ENCODE measurements at places on chromosomes 5 and 9. TPM values are rescaled to one million over a fixed set of nuclear protein-coding genes. Genes with fewer than 3 reads are reported as not detected.

GRCh38 chr9:83959061-83959460 lies 21.0 kb downstream of the HNRNPK start:
- H3K27me3 ChIP-seq, result no peaks in the 10 kb centered on the region
- H3K36me3 ChIP-seq, result no peaks in the 10 kb centered on the region
- H3K4me3 ChIP-seq, result no peak overlapping the region
- peak; percentile 85 for DNase-seq

DNA sequence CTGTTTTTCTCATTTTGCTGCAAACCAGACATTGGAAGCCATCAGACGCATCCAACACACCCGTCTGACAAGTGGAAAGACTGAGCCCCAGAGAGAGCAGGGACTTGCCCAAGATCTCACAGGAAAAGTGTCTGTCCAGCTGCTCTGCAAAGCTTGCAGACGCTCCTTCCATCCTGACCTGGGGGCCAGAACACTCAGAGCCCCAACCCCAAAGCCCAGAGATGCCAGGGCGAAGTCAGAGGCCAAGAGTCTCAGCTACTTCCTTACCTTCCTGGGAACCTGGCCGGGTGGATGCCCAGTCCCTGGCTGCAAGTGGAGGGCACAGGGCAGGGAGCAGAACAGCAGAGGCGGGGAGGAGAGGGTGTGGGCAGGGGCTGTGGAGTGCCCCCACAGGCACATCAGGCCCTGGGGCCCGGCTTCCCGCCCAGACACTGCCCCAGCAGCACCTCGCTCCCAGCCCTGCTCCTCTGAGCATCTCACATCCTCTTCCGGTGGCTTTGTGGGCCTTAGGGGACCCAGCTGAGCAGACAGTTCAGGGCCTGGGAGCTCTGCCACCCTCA lies 9.7 kb upstream of the RALGDS start:
- H3K27me3 ChIP-seq, result no peaks in the 10 kb centered on the region
- DNase-seq, result no peak
- no peaks in the 10 kb centered on the region for H3K36me3 ChIP-seq
- H3K4me1 ChIP-seq, result peaks cover 37% of the 10 kb centered on the region
- H3K4me3 ChIP-seq, result no peak overlapping the region

GRCh38 chr9:7542126-7542525 lies 257.5 kb downstream of the DMAC1 start:
- DNase-seq, result no peak
- H3K4me3 ChIP-seq, result no peak overlapping the region
- no peaks in the 10 kb centered on the region for H3K4me1 ChIP-seq
- H3K36me3 ChIP-seq, result no peaks in the 10 kb centered on the region

DNA sequence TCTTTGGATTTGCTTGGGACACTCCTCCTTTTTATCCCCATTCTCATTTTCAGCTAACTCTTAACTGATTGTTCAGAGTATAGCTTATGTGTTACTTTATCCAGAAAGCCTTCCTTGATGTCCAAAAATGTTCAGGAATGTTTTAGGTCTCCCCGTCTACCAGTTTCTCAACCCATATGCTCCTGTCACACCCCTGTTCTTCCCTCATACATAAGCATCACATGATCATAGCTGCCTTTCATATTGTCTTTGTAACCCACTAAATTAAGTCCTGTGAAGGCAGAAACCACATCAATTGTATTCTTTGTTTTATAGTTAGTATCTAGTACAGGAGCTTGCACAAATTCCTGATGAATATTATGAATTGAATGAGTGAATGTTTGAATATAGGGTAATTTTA lies 321.9 kb upstream of the ACTBL2 start:
- H3K4me3 ChIP-seq, result no peak overlapping the region
- H3K4me1 ChIP-seq, result peaks cover 4% of the 10 kb centered on the region
- no peaks in the 10 kb centered on the region for H3K27me3 ChIP-seq
- DNase-seq, result no peak

GRCh38 chr5:75567710-75568109 lies 43.5 kb upstream of the ANKDD1B start:
- peak overlapping the region; percentile 9 for H3K27ac ChIP-seq
- H3K4me3 ChIP-seq, result no peak overlapping the region
- H3K27me3 ChIP-seq, result no peaks in the 10 kb centered on the region
- peaks cover 12% of the 10 kb centered on the region for H3K4me1 ChIP-seq
- DNase-seq, result peak; percentile 67
- peaks cover 2% of the 10 kb centered on the region for H3K36me3 ChIP-seq

GRCh38 chr9:17623965-17624364 lies 45.1 kb downstream of the SH3GL2 start:
- H3K4me3 ChIP-seq, result no peak overlapping the region
- H3K27ac ChIP-seq, result no peak overlapping the region
- no peak for DNase-seq
- no peaks in the 10 kb centered on the region for H3K36me3 ChIP-seq
- no peaks in the 10 kb centered on the region for H3K4me1 ChIP-seq
- peaks cover 2% of the 10 kb centered on the region for H3K27me3 ChIP-seq

PCDHB16 gene
- total RNA-seq, result 0.51 TPM

RNF183 gene
- not detected for total RNA-seq

NFIB gene
- 36.3 TPM for total RNA-seq
